SHP77 (cell line): ENCODE measurements at places on chromosomes 13 and 19.

DNA sequence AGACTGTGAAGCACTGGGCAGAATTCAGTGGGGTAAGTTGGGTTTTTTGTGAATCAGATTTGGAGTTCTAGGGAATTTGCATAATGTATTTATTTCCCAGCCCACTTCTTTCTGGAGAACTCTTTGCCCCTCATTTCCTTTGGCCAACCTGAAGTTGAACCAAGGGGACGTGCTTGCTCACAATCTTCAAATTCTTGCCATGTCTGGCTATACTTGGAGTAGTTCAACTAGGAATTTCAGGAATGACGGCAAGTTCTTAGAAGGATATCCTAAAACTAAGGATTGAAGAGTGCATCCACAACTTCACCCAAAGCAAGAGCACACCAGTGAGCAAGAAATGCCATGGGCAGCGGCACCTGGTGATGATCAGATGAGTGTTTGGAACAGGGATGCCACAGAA, 88.5 kb downstream of the TEX26 start:
- no peak for DNase-seq

DNA sequence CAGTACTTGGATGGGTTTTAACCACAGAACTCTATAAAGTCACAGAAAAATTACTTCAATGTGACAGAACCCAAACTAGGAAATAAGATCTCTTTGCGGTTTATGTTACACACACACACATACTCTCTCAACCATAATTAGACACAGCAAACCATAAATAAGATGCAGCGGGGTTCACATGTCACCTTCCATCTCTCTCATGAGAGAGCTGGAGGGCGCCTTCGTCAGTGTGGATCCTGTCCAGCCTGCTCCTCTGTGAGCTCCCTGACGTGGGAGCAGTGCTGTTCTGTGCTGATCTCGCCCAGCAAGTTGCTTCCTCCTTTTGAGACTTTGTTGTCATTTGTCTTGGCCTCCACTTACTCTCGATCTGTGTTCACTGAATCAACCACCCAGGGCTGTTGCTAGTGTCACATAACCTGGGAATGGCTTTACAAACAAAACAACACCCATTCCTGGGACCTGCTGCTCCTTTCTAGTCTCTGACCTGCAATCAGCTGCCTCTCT, 204.9 kb upstream of the KL start:
- no peak for DNase-seq

DNA sequence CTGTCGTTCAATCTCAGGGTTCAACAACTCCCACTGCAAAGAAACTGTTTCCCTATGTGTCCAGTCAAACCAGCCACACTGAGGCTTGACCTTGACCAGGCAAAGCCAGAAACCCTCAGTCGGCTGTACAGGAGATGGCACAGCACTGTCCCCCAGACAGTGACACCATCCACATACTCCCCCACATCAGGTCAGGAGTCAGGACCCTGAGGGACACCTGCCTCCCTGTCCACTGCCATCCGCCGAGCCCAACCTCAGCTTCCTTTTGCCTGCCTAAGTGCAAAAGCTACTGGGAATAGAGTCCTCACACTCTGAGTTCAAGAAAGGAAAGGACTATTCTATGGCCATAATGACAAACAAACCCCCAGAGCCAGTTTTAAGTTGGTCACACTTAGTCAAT, 66.8 kb downstream of the ATP7B start:
- no peak for DNase-seq

DNA sequence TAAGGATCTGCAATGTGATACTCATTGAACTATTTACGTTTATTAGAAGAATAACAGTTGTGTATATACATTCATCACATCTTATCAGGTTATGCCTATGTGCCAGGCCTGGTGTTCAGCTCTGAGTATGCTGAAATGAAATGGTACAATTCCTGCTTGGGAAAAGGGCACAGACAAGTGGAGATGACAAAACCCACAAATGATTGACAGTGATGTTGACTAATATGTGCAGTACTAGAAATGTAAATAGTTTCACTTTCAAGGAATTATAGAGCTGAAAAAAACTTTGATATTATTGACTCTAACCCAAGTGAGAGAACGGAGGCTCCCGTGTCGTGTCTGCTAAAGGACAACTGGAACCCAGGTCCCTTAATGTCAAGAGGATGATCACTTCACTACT, 386.8 kb upstream of the DACH1 start:
- DNase-seq = no peak

GRCh38 chr19:51441410-51442390, 16.6 kb downstream of the SIGLEC8 start:
- DNase-seq = no peak

- peak; percentile 38 for DNase-seq
Measured at GRCh38 chr19:47228168-47228936, 2.6 kb downstream of the BBC3 start.

DNA sequence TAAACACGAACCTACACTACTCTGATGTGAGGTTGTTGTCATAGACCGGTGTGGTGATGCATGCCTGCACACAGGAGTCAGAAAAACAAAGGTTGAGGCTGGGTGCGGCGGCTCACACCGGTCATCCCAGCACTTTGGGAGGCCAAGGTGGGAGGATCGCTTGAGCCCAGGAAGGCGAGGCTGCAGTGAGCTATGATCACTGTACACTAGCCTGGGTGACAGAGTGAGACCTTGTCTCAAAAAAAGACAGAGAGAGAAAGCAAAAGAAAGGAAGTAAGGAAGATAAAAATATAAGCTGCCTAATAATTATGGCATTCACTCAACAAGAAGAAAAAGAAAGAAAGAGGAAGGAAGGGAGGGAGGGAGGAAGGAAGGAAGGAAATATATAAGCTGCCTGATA, 9.3 kb downstream of the GP6 start:
- DNase-seq = no peak

- DNase-seq = no peak
Measured at GRCh38 chr19:38015216-38015615, 108.2 kb downstream of the SIPA1L3 start.
